ENCODE measurements at places on chromosomes 4 and X.

DNA sequence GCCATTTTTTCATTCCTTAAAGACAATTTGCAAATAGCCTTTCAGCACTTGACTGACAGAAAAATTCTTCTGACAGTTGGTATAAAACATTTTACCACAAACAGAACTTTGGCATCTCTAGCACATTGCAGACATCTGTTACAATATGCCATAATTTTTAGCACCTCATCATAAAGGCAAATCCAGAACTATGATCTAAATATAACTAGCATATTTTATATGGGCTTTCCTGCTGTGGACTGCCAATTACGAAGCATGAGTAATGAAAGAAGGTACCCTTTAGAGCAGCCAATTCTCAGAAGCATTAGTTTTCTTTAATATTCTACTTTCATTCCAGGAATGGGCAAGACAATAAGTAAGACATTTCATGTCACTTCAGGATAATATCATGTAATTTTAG, 647.4 kb upstream of the GALNT7 start:
- no peak for DNase-seq

DNA sequence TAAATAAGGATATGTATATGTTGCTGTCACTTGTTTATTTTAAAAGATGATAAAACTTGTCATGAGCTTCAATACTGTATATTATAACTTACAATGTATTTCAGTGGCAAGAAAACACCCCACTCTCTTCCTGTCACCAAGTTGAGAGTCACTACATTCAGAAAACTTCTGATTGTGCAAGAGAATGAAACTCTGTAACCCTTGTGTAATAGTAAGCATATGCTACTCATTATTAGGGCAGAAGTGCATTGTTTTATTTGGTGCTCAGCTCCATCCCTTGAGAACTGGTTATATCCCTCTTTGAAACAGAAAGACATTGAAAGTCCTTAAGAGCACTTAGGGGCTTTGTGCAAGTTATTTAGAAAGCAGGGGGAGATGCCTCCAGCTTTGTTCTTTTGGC, 594.5 kb downstream of the ARAP2 start:
- no peak for DNase-seq

GRCh38 chrX:31697294-31697916, 625.6 kb upstream of the FTHL17 start:
- DNase-seq: no peak

DNA sequence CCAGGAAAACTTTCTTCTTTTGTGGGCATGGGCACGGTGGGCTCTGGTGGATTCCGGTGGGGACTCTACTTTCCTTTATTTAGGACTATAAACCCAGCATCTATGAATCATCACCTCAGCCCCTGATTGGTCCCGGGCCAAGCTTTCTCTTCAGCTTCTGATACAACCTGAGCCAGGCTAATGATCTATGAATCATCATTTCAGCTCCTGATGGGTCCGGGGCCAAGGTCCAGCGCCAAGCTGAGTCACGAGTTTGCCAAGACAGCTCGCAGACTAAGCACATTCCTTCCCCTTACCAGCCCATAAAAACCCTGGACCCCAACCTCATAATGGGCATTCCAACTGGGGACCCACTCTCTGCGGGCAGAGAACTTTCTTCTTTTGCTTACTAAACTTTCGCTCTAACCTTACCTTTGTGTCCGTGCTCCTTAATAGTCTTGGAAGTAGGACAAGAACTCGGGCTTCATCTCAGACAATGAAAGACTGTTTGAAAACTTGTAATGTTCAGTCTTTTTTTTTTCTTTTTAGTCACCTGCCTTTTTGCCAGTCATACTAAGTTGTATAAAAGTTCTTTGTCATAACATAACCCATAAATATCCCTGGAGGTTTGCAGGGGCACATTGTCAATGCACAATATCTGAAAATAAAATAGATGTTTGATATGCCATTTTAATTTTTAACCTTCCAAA, 904.9 kb upstream of the EPHA5 start:
- peak; percentile 71 for DNase-seq

- no peak for DNase-seq
Observed at GRCh38 chrX:119251386-119251785, 15.3 kb downstream of the PGRMC1 start.

GRCh38 chrX:147953976-147954375, 27.2 kb upstream of the FMR1NB start:
- DNase-seq: no peak

DNA sequence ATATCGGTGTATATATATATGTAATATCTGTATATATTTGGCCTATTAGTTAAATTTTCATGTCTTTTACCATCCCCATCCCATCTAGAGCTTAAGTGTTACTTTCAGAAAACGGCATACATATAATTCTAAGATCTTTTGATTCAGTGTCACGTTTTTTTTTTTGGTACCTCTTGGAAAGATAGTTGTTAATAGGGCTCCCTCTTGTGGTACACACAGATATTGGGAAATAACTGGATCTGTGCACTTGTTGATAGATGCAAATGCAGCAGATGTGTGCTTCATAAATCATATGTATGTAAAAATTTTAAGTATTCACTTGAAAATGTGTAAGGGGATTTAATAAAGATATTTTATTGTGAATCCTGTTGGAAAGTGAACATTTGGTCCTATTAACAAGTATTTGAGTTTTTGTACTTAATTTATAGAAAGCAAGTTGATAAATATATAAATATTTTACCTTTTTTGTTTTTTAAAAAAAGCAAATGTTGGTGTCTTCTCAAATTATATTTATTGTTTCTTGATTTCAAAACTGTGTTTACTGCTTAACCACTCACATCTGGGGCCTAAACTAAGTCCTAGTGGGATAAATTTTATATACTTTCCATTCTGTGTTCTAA, 74.7 kb downstream of the PAQR3 start:
- peak; percentile 81 for DNase-seq

- DNase-seq: no peak
Observed at GRCh38 chr4:53714236-53715140, 123.2 kb upstream of the LNX1 start.

DNA sequence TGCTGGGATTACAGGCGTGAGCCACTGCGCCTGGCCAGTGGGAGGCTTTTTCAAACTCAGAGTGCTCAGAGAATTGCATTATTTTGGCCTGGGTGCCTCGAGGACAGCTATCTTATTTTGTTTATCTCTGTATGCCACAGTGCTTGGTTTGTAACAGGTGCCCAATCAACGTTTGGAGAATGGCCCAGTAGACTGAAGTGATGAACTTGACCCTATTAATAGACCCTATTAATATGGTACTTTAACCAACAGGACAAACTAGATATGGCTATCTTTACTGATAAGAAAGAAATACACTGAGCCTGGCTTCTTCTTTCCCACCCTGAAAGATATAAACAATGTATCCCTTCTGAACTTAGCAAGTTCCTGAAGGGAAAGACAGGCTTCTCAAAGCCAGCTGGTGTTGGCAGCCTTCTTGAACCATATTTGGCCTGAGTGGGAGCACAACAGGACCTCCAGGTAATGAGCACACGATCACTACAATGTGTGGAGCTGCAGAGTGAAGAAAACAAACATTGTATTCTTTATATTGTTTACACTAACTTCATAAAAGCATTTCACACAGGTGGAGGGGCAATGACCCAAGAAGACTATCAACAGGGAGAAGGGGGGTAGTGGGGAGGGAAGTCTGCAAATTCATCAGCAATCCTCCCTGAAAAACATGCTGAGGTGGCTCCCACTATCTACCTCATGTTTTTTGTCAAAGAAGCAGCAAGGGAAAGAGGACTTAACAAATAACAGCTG, 41.7 kb downstream of the PRPS1 start:
- DNase-seq: peak; percentile 58

- peak; percentile 13 for DNase-seq
Observed at GRCh38 chrX:119655125-119655524, 37.8 kb downstream of the SEPTIN6 start.

GRCh38 chr4:112327965-112328733, 31.0 kb downstream of the ALPK1 start:
- DNase-seq: peak; percentile 71

- DNase-seq: peak; percentile 5
Observed at GRCh38 chrX:13123247-13123856, 78.9 kb upstream of the FAM9C start.

GRCh38 chrX:110245011-110245410, 72.9 kb downstream of the AMMECR1 start:
- DNase-seq: no peak

- DNase-seq: peak; percentile 17
Observed at GRCh38 chrX:103549916-103550315, 30.6 kb upstream of the RAB40A start.

DNA sequence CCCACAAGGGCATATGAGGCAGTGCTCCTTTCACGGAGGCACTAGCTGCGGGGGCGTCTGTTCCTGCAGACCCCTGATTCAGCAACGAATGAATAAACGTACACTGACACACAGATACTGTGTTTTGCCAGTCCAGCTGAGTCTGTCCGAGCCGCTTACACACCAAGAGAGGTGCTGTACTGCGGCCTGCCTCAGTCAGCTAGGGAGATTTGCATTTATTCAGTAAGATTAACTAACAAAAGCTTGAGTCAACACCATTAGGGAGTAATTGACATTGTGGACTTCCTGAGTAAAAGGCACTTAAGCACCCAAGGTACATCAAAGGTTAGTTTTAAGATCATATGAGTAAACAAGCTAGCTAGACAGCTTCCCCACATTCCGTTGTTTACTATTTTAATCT, 31.0 kb upstream of the BEX4 start:
- DNase-seq: peak; percentile 50

GRCh38 chr4:23033796-23034195, 341.1 kb downstream of the GBA3 start:
- DNase-seq: no peak

GRCh38 chr4:159900562-159900961, 797.7 kb downstream of the RAPGEF2 start:
- DNase-seq: no peak

GRCh38 chrX:38578167-38578566, 16.8 kb downstream of the TSPAN7 start:
- DNase-seq: peak; percentile 80
